Naive thymus-derived CD4-positive, alpha-beta T cell (primary cell): ENCODE measurements at places on chromosomes 2 and 18.

GRCh38 chr2:46029332-46029811, 267.8 kb upstream of the EPAS1 start:
- DNase-seq = no peak

DNA sequence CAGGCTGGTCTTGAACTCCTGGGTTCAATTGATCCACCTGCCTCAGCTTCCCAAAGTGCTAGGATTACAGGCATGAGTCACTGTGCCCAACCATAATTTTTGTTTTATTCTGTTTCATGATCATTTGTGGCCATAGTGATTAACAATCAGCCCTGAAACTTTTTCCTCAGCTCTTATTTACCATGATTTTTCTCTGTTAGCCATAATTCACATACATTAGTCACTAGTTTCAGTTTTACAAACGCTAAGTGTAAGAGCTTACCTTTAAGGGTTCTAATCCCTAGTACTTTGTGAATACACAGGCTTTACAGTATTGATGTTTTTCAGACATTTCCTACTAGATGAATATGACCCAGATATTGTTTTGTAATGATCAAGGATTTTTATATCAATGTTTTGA, 216.1 kb downstream of the DPP4 start:
- DNase-seq = no peak

DNA sequence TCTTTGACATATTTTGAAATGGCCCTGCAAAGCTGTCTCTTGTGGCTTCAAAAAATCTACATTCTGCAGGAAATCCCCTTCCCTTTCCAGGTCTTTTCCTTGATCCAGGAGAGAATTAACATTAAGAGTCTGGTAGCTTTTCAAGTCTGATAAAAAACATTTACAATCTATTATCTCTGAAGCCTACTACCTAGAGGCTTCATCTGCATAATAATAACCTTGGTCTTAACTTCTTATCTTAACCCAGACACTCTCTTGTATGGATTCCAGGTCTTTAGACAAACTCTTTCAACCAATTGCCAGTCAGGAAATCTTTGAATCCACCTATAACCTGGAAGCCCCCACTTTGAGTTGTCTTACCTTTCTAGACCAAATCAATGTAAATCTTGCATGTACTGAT, 179.3 kb upstream of the ZC3H15 start:
- no peak for DNase-seq

DNA sequence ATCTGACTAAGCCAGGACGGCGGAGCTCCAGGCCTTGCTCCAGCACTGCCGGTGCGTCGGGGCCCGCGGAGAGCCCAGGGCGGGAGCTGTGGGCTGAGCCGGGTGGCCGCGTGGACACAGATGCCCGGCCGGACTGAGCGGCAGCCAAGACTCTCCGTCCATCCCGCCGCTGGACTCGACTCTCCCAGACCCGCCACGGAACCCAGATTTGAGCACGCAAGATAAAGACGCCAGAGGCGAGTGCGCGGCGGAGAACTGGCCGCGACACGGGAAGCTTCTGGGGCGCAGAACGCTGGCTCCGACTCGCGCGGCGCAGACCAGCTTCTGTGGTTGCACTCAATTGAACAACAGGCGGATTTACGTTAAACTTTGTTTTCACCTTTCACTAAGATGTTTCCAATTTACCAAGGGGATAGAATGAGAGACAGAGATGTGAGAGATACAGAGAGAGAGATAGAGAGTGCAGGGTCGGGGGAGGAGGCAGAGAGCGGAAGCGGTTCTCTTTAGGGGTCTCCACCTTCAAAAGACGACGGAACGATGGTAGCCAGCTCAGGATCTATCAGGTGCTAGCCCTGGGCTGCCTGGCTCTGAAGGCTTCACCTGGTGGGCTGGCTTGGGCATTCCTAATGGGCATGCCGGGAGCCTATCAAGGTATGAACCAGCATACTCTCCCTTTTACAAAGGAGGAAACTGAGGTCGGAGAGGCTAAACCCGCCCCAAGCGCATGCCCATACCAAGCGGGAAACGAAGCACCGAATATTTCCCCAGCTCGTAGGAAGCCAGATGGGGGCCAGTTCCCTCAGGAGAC, 10.4 kb upstream of the EN1 start:
- no peak for DNase-seq

DNA sequence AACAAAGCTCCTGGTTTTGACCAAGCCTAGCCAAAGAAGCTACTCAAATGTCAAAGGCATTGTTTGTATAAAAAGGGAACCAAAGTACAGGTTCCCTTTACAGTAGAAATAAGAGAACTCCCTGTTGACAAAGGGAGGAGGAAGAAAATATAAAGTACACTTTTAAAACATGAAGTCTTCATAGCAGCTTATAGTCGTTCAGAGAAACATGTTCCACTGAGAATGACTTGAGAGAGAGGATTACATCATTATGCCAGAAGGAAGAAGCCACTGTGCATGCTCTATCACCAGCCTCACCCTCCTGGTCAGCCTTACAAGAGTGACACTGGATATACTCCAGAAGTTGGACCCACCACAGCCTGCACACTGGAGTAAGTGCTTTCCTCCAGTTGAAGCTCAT, 2.5 kb upstream of the DHRS9 start:
- DNase-seq = no peak

GRCh38 chr2:46852124-46852523, 63.5 kb downstream of the MCFD2 start:
- no peak for DNase-seq

GRCh38 chr2:97900806-97901205, 94.9 kb downstream of the TMEM131 start:
- DNase-seq = no peak
